ENCODE measurements at places on chromosomes 7 and 10. TPM values are rescaled to one million over a fixed set of nuclear protein-coding genes. Genes with fewer than 3 reads are reported as not detected.
A peak's percentile ranks its signal among the peaks of the same experiment; 100 is the strongest.

The SPDYE11 gene
- total RNA-seq: not detected

The SAP25 gene
- 1.3 TPM for total RNA-seq

The EPO gene
- total RNA-seq: 0.15 TPM

- peak; percentile 67 for DNase-seq
Observed at GRCh38 chr10:102776779-102777456, 33.2 kb downstream of the WBP1L start.

DNA sequence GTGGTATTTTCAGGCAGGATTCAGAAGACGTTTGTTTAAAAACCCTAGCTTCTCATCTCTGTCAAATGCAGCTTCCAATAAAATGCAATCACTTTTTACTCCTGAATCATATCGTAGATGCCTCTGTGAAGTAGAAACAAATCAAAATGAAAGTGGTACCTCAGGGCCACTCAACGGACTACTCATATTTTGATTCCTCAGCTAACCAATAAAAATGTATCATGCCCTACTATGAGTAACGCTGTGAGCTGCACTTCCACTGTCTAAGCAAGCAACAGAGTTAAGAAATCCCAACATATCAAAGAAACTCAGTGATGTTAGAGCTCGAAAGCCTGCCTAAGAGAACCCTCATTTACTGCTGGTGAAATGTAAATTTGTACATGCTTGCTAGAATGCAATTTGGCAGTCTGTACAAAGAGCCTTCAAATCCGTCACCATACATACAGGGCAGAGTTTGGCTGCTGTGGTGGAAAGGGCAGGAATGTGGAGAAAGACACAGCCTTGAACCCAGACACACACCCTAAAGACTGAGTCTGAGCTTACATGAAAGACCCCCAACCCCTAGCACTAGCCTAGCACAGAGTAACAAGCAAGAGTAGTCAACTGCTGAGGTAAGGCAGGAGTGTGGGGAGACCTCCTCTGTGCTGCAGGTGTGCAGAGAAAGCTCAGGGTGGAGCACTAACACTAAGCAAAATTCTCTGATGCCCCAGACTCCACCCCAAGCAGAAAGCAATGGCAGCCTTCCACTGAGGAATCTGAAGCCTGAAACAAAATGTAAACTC, 151.5 kb downstream of the ANK3 start:
- peak; percentile 18 for DNase-seq

DNA sequence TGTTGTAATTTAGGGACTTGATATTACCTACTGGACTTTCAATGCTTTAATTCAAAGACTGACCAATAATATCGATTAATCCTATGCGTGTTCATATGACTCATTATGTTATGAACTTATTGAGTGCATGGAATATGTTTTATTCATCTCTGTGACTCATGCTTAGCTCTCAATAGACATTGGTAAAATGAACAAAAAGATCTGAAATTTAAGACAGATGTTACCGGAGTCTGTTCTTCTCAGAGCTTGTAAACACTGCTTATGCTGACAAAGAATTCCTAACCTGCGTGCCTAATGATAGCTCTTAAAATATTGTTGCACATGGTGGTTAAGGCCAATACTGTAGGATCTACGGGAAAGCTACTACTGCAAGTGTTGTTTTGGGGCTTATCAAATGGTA, 131.5 kb upstream of the ACBD5 start:
- DNase-seq: no peak

DNA sequence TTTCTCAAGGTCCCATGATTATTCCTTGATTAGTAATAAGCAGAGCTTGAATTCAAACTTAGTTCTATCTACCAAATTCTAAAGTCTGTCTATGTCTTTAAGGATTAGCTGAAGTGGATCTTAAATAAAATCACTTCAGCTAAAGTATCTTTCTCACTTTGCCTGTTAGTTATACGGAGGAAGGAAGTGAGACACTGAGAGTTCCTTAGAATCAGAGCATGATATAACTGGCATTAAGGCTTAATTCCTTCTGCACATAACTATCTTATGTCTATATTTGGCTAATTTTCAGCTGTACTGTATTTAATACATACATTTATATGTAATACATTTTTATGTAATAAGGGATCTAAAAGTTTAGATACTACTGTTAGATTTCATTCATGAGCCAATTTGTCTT, 491.1 kb upstream of the GHITM start:
- DNase-seq: no peak

- DNase-seq: no peak
Observed at GRCh38 chr7:99196536-99197258, 11.2 kb downstream of the KPNA7 start.

GRCh38 chr7:50206453-50207250, 97.9 kb upstream of the IKZF1 start:
- DNase-seq: no peak

- DNase-seq: no peak
Observed at GRCh38 chr10:47330804-47331203, 8.6 kb downstream of the GDF2 start.

Measured in H7 (cell line).